ENCODE measurements at places on chromosomes 1 and 21.

GRCh38 chr1:232459087-232459486 is 170.8 kb downstream of the SIPA1L2 start:
- DNase-seq = no peak

- DNase-seq = no peak
These were observed 472.3 kb upstream of the B3GALT2 start for GRCh38 chr1:193658691-193659090.

DNA sequence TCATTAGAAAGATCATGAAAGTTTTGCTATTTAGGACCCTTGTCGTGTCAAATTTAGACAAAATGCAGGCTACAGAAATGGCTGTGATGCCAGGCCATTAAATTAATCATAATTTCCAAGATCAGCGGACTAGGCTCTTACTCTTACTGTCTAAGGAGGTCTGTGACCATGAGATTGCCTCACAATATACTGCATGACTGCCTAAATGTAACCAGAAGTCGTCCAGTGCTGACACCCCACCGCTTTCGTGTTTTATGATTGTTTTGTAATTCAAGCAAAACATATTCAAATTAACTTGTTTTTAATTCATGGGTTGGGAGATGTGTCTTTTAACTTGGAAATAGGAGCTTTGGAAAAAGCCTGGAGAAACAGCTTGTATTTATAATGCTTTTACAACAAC is 947.5 kb downstream of the BRINP3 start:
- no peak for DNase-seq

GRCh38 chr1:145990249-145990855 is 6.0 kb downstream of the TXNIP start:
- no peak for DNase-seq

DNA sequence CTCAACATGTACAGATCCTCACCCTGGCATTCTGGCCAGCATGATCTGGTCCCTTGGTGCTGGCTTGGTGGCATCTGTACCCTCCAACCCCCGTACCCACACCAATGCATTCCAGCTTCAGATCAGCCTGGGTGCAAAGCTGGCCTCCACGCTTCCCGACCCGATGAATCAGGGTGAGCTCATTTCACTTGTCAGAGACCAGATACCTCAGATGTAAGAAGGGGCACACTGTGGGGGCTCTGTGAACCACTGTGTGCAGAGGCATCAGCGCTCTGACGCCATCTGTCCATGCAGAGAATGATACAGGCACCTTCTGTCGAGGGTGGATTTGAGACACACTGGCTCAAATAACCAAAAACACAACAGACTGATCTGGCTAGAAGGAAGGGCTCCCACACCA is 76.6 kb downstream of the DMRTB1 start:
- no peak for DNase-seq

- no peak for DNase-seq
These were observed 12.1 kb upstream of the ITPKB start for GRCh38 chr1:226751214-226751613.

DNA sequence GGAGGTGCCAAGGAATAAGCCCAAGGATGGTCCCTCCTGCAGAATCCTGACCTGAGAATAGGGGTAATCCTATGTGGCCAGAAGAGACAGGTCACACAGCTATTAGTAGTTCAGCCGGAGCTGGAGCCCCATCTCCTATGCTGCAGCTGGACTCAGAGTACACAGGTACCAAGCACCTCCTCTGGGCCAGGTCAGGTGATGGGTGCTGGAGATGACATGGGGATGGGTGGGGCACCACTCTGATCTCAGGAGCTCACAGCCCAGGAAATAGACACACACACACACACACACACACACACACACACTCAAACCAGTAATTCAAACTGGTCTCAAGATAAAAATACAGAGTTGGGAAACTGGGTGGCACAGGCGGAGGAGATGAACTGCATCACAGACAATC is 54.2 kb upstream of the SSBP3 start:
- DNase-seq = no peak

GRCh38 chr1:101043776-101044175 is 18.2 kb upstream of the DPH5 start:
- DNase-seq = no peak

All from T47D (cell line).